ENCODE measurements at places on chromosomes 3 and 15.

- DNase-seq: no peak
Measured at GRCh38 chr15:99443056-99443756, 122.6 kb upstream of the MEF2A start.

DNA sequence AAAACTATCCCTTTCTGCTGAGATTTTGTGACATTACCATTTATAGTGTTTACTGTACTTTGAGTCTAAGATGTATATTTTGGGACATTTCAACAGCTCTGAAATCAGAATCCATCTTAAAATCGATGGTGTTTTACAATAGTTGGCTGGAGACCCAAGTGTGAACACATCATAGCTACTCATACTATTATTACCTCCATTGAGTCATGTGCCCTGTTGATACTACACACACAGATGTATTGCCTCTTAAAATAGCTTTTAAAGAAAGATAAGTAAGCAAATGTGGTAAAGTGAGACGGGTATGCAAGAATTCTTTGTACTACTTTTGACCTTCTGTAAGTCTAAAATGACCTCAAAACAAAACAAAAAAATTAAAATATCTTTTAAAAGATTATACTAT is 6.7 kb downstream of the LMOD3 start:
- DNase-seq: no peak

- no peak for DNase-seq
Measured at GRCh38 chr3:146712806-146713205, 107.7 kb upstream of the PLSCR5 start.

- no peak for DNase-seq
Measured at GRCh38 chr15:39320886-39321285, 260.0 kb upstream of the THBS1 start.

GRCh38 chr15:101528108-101528916 is 38.8 kb upstream of the PCSK6 start:
- no peak for DNase-seq

Data from stimulated activated CD8-positive, alpha-beta memory T cell treated with anti-CD3 and anti-CD28 coated beads, Interleukin-7, amount 100 ng/mL, for 1 hour (primary cell).